Smooth muscle cell of the umbilical artery (primary cell): ENCODE measurements at places on chromosomes 2 and 18. TPM values are rescaled to one million over a fixed set of nuclear protein-coding genes. Genes with fewer than 3 reads are reported as not detected.

Gene THSD7B
- not detected in 2 replicates for total RNA-seq

Gene SCYGR6
- total RNA-seq, result not detected in 2 replicates

Gene CABYR
- total RNA-seq, result 4.5 and 5.8 TPM in 2 replicates

Gene TEX44
- total RNA-seq, result not detected in 2 replicates

Gene GKN1
- total RNA-seq, result 0.14 TPM in 1 of 2 replicates, not detected in the other

Gene VIL1
- under 0.01 TPM in 1 of 2 replicates, not detected in the other for total RNA-seq

Gene ASPRV1
- total RNA-seq, result 0.14 and 0.30 TPM in 2 replicates

Gene RMC1
- total RNA-seq, result 27.9 and 33.4 TPM in 2 replicates
